ENCODE measurements at places on chromosomes 2 and 18.

GRCh38 chr2:196238836-196239380 lies 67.5 kb upstream of the STK17B start:
- no peak for DNase-seq

- DNase-seq = no peak
Measured at GRCh38 chr2:161128885-161129284, 31.3 kb upstream of the TANK start.

- DNase-seq = no peak
Measured at GRCh38 chr2:143815082-143815481, 685.9 kb downstream of the ARHGAP15 start.

DNA sequence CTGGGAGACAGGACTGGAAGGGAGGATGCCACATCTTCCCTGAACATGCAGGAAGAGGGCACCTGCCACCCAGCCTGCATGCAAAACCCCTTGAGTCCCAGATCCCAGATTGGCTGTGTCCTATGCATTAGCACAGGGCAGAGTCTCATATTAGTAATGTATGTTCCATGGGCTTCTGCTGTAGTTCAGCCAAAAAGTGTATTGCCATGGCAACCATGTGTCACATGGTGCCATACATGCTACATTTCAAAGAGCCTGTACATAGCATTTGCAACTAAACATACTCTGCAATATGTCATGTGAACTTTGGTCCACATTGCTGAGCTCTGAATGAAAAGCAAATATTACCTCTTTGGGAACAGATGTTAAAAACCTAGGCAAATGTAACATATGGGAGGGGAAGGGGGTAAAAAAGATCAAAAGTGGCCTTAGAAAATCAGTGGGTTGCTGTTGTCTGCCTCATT lies 78.4 kb downstream of the DPP4 start:
- DNase-seq = no peak

DNA sequence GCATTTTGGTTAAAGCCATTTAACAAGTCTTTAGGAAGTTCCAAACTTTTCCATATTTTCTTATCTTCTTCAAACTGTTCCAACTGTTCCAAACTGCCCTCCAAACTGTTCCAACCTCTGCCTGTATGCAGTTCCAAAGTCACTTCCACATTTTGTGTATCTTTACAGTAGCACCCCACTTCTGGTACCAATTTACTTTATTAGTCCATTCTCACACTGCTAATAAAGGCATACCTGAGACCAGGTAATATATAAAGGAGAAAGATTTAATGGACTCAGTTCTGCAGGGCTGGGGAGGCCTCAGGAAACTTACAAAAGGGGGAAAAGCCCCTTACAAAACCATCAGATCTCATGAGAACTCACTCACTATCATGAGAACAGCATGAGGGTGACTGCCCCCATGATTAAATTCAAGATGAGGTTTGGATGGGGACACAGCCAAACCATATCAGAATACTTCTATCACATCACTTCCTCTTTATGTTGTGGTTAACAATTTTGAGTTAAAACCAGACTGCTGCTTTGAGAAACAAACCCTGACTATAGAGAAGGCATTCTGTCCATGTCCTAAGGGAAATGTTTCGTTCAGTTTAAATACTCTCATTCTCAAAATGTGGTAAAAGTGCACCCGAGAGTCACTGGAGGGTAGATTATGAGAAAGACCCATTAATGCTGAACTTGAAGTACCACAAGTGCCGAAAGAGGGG lies 11.0 kb downstream of the IL18R1 start:
- DNase-seq = no peak
